ENCODE measurements at places on chromosomes 3 and 15.

DNA sequence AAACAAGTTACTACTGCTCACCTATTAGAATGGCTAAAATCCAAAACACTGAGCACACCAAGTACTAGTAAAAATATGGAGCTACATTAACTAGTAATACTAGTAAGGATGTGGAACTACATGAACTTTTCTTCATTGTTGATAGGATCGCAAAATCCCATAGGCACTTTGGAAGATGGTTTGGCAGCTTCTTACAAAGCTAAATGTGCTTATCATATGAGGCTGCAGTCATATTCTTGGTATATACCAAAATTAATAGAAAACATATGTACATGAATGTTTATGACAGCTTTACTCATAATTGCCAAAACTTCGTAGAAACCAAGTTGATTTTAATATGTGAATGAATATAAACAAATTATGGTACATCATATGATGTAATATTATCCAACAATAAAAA, 366.8 kb upstream of the KCNMB2 start:
- DNase-seq, result no peak

DNA sequence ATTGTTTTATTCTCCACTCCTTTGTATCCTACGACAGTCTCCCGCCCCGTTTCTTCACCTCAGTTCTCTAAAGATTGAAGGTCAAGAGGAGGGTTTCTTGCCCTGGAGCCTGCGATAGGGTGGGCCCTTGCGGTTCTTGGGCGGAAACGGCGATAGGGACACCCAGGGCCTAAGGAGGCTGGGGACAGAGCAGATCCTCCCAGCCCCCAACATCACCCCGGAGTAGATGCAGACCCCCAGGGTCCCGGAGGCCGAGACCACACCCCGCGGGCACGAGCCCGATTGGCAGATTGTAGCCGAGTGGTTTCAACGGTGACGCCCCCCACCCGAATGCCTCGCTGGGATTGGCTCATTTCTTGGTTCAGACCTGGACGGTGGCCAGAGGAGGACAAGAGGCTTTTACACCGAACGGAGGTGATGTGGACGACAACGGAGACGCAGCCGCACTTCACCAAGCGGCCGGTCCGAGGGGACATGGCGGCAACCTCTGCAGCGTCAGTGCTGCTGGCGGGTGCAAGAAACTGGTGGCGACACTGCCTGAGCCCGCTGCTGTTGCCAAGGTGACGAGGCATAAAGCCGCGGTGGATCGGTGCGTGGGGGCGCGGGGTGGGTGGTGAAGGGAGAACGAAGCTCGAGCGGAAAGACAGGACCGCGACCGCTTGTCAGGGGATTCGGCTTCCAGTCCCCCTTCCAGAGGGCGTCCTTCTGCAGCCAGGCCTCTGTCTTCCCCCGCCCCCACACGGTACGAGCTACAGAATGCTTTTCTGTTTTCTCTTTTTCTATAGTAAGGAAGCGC, 19.0 kb upstream of the MCF2L2 start:
- peak; percentile 94 for DNase-seq

DNA sequence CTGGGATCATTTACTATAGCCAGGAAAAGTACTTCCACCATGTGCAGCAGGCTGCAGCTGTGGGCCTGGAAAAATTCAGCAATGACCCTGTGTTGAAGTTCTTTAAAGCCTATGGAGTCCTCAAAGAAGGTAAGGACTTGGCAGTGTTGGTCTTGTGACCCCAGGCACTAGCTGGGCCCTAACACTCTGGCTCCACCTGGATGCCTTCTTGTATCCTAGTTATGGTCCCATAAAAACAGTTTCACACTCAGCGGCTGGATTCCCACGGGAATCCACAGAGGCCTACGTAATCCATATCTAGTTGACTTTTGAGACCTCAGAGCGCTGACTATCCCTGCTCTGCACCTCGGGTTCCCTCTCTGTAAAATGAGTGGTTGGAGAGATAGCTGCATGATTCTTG, 1.6 kb downstream of the TTC21A start:
- no peak for DNase-seq

- no peak for DNase-seq
These were observed 38.2 kb upstream of the HCLS1 start for GRCh38 chr3:121698901-121699300.

DNA sequence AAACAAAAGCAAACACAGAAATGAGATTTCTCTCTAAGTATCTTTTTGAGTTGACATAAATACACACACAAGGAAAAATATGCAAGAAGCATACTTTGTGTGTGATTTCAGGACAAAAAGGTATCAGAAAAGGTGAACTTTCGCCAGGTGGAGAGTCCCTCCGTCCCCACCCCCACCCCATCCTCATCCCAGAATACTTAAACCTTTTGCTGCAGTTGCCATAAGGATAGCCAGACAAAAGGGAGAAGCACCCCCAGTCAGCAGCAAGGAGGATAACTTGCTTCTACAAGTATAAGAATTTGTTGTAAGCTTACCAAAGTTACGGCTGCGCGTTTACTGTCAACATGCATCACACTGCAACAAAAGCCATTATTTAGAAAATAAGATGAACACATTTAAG, 10.3 kb downstream of the FOXP1 start:
- no peak for DNase-seq

DNA sequence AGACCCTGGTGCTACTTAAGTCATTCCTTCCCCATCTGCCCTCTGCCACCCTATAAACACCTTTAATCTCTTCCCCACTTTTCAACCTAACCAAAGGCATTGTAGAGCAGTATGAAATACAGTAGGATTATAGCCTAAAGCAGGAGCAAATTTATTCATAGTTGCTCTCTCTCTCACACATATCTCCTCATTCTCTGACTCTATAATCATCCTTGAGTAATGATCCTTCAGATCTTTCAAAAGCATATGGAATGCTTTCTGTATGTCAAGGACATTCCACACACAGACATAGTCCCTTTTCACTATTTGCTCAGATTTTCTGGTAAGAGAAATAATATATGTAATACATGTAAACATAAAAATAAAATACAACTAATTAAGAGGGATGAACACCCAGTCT, 54.1 kb downstream of the TRPC1 start:
- DNase-seq, result peak; percentile 34

- DNase-seq, result no peak
These were observed 69.0 kb downstream of the RBM6 start for GRCh38 chr3:50008931-50009330.

DNA sequence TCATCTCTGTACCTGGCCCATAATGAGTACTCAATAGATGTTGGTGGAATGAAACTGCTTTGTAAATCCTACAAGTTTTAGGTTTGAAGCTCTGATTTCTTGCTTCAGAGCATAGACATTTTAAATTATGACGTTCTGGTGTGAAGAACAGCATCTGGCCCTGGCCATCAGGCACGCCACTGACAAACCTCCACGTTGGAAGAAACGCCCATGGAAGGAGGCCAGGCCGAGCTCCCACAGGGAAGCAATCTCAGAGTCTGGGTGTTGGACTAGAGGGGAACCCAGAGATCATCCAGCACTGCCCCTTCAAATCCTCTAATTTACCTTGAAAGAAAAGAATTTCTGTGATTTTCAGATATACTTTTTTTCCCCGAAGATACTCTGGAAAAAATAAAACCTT, 328.1 kb upstream of the RGMA start:
- no peak for DNase-seq

- DNase-seq, result no peak
These were observed 335.2 kb upstream of the MCTP2 start for GRCh38 chr15:93895976-93896770.

DNA sequence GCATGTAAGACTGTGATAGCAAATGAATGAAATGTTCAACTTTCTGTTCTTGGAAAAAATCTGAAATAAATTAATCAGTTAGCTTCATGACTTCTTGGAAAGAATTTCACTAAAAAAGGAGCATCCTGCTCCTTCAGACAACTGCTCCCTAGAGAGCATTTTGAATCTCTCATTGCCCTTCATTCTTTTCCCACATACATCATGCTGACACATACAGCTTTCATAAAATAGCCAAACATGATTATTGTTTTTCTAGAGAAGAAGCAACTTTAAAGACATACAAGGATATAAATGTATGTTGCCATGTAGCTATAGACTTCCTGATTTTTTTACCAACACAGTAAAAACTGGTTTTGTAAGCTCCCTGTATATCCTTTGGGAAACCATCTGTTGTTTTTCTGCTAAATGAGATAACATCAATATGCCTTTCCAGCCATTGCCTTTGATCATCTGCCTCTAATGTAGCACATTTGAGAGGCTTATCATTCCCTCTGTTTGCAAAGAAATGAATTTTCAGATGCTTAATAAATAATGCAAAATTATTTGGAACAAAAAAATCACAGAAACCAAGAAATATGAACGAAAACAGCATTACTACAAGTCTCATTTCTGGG, 248.2 kb upstream of the GPR149 start:
- DNase-seq, result no peak
